ENCODE measurements at places on chromosomes 12 and 14. TPM values are rescaled to one million over a fixed set of nuclear protein-coding genes. Genes with fewer than 3 reads are reported as not detected.

AKAP5 gene
- 1.1 TPM for polyA plus RNA-seq

GRCh38 chr12:49577589-49578315 lies 9.8 kb upstream of the MCRS1 start:
- no peak for DNase-seq

GRCh38 chr12:1594006-1594260 lies 448 bp downstream of the FBXL14 start:
- no peak for DNase-seq

DNA sequence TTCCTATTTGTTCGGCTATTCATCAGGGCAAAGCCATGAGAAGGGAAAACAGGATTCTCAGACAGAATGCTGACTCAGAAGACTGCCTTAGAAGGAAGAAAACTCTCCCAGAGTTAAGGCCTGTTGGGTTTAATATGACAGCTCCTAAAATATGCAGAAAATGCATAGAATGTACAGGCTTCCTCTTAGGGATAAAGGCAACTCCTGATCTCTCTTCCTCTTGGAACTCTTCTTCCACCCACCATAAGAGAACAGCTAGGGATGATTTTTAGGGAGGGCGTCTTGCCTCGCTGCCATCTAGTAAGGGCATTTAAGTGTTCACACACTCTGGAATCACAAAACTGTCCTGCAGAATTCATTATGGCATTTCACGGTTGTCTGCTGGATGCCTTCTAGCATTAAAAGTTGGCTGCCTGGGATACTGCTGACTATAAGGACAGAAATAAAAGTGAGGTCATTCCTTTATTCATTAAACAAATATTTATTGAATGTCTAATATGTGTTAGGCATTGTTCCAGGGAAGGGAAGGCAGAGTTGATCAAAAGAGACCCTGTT lies 73.7 kb downstream of the DCAF5 start:
- DNase-seq = no peak

DNA sequence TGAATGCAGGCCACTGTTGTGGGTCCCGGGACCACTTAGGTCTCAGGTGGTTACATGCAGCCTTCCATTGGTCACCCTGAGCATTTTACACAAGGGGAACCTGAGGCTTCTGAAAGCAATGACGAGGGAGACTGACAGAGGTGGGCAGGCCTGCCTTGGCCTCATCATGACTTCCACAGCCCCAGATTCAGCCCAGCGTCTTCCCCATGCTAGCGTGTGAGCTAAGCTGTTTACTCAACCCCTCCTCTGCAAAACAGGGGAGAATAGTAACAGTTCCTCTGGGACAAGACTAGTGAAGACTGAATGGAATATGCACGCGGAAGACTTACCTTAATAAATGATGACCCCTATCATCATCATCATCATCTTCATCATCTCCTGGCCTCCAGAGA lies 46.8 kb downstream of the VWF start:
- no peak for DNase-seq

GRCh38 chr12:77407931-77408330 lies 342.6 kb upstream of the E2F7 start:
- DNase-seq = no peak

GRCh38 chr14:50320283-50320682 lies 8.2 kb downstream of the DMAC2L start:
- no peak for DNase-seq

GRCh38 chr12:74280156-74280655 lies 257.4 kb upstream of the ATXN7L3B start:
- no peak for DNase-seq

Measured in aorta (tissue), 5 donors.